ENCODE measurements at places on chromosomes 2 and 18. TPM values are rescaled to one million over a fixed set of nuclear protein-coding genes. Genes with fewer than 3 reads are reported as not detected.

Gene ZC3H15
- 22.9 TPM for total RNA-seq

Gene RRM2
- 53.6 TPM for total RNA-seq

Gene CNRIP1
- total RNA-seq: 25.6 TPM

Gene TMEM37
- under 0.01 TPM for total RNA-seq

Gene HES6
- 1.3 TPM for total RNA-seq

Gene POTEF
- not detected for total RNA-seq

Gene CYP1B1
- total RNA-seq: 1.1 TPM

Gene ERMN
- total RNA-seq: not detected

Gene ABHD1
- not detected for total RNA-seq

Gene KCNJ13
- total RNA-seq: not detected

Gene MAPK4
- total RNA-seq: not detected

Gene ZBTB14
- 10.0 TPM for total RNA-seq

Gene RESP18
- total RNA-seq: not detected

Gene GYPC
- 53.6 TPM for total RNA-seq

All from IMR-90 (cell line).